ENCODE measurements at places on chromosomes 3 and 15. TPM values are rescaled to one million over a fixed set of nuclear protein-coding genes. Genes with fewer than 3 reads are reported as not detected.

- no peak for DNase-seq
Measured at GRCh38 chr15:69380100-69380725, 33.9 kb upstream of the KIF23 start.

DNA sequence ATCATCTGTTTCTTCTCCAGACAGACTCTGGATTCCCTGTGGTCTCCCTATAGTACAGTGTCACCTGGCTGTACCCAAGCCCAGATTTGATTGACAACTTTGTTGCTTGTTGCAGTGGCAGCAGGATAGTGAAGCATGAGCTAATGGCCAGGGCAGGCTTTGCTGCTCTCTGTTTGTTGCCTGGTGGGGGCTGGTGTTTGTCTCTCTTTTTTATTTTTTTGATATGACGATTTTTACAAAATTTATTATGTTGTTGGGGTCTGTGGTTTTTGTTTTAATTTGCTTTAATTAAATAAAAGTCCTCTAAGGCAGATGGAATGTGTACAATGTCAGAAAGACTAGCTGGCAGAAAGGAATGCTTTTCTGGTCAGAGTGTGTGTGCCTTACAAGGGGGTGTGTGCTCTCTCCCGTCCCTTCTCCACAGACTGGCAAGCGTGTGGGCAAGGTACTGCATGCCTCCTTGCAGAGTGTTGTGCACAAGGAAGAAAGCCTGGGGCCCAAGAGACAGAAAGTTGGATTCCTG, 15.2 kb upstream of the CLEC3B start:
- DNase-seq, result no peak

DNA sequence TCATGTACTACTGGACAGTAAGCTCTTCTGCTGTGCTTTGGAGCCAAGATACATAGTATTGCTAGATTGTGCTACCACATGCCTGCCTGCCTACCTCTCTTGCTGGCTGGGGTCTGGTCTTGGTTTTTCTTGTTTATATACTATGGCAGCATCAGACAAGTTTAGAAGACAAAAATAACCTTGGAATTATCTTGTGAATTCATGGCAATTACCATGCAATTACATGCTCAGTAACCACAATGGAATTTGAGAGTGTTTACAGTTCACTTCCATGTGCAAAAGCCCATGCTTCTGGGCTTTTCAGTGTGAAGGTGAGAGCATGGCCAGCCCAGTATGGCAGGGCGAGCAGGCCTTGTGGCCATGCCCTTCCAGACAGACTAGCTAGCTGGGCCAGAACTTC, 48.0 kb upstream of the C15orf61 start:
- DNase-seq, result no peak

- no peak for DNase-seq
Measured at GRCh38 chr15:48481802-48482201, 150.6 kb downstream of the DUT start.

- DNase-seq, result no peak
Measured at GRCh38 chr15:92000709-92001108, 147.2 kb downstream of the SLCO3A1 start.

GRCh38 chr3:16398648-16399047, 114.9 kb downstream of the RFTN1 start:
- DNase-seq, result no peak

- no peak for DNase-seq
Measured at GRCh38 chr15:33021806-33022389, 172.6 kb downstream of the FMN1 start.

GRCh38 chr3:180267202-180267843, 230.6 kb upstream of the PEX5L start:
- no peak for DNase-seq

DNA sequence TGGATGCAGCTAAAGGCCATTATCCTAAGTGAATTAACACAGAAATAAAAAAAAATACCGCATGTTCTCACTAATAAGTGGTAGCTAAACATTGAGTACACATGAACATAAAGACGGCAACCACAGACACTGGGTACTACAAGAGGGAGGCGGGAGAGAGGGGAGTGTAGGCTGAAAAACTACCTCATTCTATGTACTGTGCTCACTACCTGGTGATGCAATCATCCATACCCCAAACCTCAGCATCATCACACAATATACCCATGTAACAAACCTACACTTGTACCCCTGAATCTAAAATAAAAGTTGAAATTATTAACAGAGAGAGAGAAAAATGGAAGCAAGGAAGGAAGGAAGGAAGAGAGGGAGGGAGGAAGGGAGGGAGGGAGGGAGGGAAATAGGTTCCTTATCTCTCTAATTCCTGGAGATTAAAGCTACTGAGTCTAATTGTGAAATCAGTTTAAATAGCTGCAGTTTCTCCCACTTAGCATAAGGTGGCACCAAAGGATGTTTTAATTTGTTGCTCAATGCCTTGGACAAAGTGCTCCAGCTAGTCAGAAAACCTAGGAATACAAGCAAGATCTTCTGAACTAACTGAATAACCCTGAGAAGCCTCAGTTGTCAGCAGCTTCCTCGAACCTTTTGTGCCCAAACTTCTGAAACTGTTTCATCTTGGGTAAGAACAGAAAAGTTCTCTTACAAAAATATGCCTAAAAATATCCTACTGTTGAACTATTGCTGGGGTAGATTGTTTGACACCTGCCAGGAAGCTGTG, 79.4 kb upstream of the ATP11B start:
- DNase-seq, result peak; percentile 26

DNA sequence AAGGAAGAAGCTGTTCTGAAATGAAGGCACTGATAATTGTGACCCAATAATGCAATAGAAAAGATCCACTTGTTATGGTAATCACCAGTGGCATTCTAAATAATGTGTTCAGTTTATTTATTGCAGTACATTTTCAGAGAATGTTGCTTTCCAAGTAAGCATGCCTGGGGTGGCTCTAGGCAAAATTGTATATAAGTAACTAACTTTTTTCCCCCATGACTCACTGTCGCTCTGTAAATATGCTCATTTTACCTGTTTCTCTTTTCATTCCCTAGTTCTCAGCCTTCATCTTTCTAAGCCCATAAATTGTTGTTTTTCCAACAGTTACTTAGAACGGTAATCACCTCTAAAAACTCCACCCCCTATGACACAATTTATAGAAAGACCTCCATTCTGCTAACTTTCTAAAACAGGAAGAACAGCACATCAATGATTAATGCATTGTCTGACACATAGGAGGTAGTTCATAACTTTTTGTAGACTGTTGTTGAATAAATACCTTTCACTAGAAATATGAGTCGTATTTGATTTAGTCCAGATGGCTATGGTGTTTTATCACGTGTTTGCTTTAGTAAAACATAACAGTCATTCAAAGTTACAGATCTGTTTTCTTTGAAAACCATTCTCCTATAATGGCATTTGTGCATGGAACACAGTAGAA, 143.1 kb downstream of the LSAMP start:
- no peak for DNase-seq

DNA sequence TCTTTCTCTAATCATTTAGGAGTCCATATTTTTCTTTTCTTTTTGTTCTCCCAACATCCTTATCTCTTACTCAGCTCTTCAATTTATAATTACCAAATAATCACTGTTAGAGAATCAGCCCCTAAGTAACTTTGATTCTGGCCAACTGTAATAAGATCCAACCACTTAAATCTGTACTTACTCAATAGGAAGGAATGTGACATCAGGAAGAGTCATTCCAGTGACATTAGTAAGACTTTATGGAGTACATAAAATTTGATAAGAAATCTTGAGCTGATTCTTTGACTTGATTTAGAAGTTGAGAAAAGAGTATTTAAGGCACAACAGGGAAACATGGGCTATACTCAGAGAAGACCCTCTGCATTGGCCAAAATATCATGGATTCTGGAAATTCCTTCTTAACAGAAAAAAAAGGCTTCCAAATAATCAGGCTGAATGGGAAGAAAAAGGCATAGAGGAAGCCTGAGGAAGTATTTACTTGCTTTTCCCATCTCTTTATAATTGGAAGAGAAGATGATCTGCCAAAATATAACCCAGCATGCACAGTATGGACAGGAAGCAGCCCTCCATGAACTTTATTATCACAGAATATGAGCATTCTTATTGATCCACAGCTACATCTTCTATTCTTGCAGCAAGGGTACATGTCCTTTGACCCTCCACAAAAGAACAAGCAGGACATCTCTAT, 289.7 kb upstream of the TPRG1 start:
- DNase-seq, result no peak

- DNase-seq, result no peak
Measured at GRCh38 chr3:154976072-154976983, 103.8 kb upstream of the MME start.

- no peak for DNase-seq
Measured at GRCh38 chr15:42072141-42072685, 22.1 kb downstream of the PLA2G4D start.

DNA sequence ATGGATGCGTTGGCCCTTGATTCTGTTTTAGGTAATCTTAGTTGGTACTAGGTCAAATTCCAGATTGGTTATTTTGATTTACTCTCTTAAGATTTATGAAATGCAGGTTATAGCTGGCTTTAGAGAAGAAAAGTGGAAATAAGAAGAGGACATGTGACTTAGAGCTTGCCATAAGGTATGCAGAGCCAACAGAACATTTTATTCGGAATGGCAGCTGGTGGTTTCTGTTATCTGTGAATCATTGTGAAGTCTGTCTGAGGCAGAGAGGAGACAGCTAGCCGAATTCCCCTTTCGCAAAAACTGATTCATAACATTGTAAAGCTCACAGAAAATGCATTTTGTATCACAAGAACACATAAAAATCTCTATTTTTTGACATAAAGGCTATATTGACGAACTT, 82.1 kb downstream of the FILIP1L start:
- no peak for DNase-seq

DNA sequence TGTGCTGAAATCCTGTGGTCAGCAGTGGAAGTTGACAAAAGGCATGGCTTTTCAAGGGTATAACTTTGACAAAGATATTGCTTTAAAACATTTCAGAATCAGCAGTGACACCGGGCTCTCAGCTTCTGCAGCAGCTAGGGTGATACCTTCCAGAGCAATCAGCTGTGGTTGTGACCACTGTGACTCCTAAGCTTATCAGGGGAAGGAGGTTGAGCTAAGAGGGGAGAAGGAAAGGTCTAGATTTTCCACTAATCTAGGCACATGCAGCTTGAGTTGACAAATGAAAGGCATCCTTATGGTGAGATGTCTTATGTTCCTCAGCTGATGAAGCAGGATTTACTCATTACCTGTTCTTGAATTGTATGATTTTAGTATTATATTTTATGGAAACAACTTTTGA, 16.3 kb upstream of the LRRFIP2 start:
- no peak for DNase-seq

GRCh38 chr3:109050591-109051167, 67.3 kb downstream of the MORC1 start:
- no peak for DNase-seq

DNA sequence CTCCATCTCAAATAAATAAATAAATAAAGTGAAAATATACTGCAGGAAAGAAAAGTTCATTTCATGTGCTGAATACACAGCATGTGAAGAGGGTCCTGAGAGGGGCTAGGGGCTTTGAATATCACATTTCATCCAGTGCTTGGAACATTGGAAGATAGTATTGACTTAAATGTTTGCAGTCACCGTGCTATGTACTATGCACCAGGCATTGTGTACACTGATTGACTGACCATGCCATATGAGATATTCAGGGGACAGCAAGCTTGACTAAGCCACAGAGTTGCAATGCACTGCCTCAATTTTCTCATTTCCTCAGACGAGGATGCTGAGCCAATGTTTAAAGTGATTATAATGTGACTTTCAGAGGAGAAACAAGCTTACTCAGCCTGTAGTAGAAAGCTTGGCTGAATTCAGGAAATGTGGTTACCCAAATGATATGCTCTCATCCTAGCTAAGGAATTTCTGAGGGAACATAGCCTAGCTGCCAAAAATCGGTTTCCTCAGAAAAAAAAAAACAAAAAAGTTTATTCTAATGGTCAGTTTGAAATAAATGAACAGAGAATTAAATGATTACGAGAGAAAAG, 557.9 kb downstream of the FGF12 start:
- DNase-seq, result no peak

- no peak for DNase-seq
Measured at GRCh38 chr15:42826251-42826890, 89.4 kb upstream of the CDAN1 start.

DNA sequence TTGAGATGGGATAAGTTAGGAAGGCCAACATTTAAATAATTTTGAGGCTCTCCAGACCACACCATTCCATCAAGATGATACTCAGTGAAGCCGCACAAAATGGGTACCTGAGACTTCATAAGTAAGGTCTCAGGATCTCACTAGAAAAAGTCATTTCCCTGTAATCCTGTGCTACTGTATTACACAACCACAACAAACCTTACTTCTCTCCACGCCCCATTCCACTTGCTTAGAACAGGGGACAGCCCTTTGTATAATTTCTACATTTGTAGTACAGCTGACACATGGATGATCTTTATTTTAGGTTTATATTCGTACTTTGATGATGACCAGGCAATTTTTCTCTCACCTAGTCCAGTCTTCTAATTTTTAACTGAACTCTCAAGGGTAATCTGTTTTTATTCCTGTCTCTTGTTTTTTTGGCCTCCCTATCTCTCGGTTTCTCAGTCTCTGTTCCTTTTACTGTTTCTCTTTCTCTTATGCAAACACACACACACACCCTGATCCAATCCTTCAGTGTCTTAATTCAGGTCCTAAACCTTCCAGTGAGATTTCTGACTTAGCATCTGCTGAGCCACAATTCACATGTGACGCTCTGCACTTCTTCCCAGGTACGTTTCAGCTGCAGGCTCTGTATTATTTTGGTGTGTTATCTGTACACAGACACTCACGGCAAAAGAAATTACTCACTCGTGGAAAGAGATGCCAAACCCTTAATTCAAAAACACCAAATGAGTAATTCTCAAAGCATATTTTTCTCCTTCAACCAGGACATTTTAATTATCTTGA, 223.2 kb upstream of the THBS1 start:
- no peak for DNase-seq

- DNase-seq, result no peak
Measured at GRCh38 chr3:32836601-32837000, 18.8 kb downstream of the TRIM71 start.

GRCh38 chr15:52112203-52112750, 298 bp downstream of the BCL2L10 start:
- no peak for DNase-seq

The SRGAP3 gene
- polyA plus RNA-seq, result 22.3 TPM

The AVEN gene
- 21.9 TPM for polyA plus RNA-seq

The CPN2 gene
- not detected for polyA plus RNA-seq

The SLC12A8 gene
- 0.37 TPM for polyA plus RNA-seq

The CDC25A gene
- polyA plus RNA-seq, result 3.1 TPM

The ITIH1 gene
- not detected for polyA plus RNA-seq

The ZNF717 gene
- polyA plus RNA-seq, result 7.8 TPM

The TMEM45A gene
- polyA plus RNA-seq, result 14.4 TPM

The SPTSSB gene
- 0.59 TPM for polyA plus RNA-seq

The FBXL2 gene
- 7.9 TPM for polyA plus RNA-seq

The SNTN gene
- polyA plus RNA-seq, result not detected

The CKMT1A gene
- polyA plus RNA-seq, result not detected

The ZIC1 gene
- 24.8 TPM for polyA plus RNA-seq

The GRK7 gene
- 0.10 TPM for polyA plus RNA-seq

The ISLR gene
- 142 TPM for polyA plus RNA-seq

The PRSS50 gene
- polyA plus RNA-seq, result 0.19 TPM
